ENCODE measurements at places on chromosomes 7 and 10.

GRCh38 chr10:118800920-118801319 lies 46.1 kb upstream of the CACUL1 start:
- DNase-seq = no peak

DNA sequence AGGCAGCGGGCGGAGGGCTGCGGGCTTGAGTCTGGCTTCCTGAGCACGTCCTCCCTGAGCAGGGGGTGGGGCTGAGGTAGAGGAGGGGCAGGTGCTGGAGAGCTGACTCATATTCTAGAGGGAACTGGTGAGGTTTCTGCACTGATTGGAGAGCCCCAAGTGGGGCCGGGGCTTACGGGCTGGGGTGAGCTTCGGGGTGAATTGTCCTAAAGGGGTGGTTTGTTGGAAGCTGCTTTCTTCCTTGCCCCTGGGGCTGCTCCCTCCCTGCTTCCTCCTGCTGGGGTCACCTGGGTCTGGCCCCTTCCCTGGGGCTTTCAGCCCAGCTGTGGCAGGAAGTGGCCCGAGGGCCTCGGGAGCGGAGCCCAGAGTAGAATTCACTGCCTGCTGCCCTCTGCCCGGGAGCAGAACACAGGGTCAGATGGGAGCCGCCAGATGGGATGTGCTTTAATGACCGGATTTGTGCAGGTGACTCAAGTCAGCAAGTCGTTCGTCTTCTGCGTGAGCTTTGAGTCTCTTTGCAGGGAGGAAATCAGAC lies 48.6 kb downstream of the FAM20C start:
- DNase-seq = no peak

- no peak for DNase-seq
These were observed 26.9 kb downstream of the BMPER start for GRCh38 chr7:33932221-33932620.

GRCh38 chr7:45998506-45998905 lies 77.4 kb upstream of the IGFBP3 start:
- DNase-seq = no peak

DNA sequence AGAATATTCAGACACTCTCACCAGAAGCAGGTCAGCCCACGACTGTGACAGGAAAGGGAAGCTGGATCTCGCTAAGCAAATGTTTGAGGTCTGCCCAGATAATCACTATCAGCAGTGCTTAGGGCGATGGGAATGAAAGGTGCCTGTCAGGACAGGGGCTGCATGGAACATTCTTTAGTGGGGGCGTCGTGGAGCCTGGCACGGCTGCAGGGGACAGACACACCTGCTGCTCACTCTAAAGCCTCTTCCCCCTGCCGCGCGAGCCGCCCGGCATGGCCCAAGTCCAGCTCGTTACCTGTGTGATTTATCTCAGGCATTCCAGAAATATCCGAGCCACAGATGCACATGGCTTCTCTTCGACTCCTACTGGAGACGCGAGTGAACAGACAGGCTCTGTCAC lies 235.5 kb downstream of the GLRX3 start:
- DNase-seq = no peak

DNA sequence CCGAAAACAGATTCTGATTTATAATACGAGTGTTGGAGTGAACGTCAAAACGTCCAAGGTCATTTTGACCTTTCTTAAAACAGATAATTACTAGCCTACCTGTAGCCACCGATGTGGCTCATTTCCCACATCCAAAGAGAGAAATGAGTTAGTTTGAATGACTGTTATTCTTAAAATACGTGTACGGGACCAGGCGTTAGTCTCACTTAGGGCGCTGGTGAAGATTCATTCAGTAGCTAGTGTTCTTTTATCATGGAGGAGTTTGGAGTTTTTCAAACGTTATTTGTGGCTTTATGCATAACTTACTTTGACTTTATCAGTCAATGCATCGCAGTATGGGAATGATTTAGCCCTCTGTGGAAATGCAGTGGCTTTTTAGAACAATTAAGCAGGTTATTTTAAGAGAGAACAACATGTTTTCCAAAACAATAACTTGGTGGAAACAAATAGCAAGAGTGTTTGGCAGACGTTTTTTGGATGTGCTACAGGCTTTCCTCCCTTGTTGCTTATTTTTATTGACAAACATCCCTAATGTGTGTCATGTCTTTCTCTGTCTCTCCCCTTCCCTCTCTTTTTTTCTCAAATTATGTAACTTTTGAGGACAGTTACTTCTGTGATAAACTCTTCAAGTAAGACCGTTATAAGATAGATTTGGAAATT lies 1.6 kb downstream of the BICC1 start:
- no peak for DNase-seq

GRCh38 chr7:131363719-131364118 lies 36.0 kb downstream of the MKLN1 start:
- no peak for DNase-seq

- DNase-seq = no peak
These were observed 78.7 kb downstream of the PTPRN2 start for GRCh38 chr7:158508802-158509385.

DNA sequence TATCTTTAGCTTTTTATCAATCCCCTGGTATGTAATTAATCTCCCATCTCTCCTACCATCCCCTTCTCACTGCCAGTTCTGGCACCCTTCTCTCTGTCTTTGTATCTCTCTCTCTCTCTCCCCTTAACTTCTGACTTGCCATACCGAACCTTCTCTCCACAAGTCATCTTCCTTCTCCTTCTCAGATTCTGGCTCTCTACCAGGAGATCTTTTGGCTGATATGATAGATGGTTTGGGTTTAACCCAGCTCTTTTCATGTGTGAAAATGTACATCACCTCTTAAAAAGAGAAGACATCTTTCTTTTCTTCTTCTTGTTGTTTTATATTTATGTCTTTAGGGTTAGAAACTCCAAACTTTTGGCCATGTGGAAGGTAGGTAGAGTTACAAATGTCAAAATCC lies 196.7 kb downstream of the HGF start:
- DNase-seq = no peak

DNA sequence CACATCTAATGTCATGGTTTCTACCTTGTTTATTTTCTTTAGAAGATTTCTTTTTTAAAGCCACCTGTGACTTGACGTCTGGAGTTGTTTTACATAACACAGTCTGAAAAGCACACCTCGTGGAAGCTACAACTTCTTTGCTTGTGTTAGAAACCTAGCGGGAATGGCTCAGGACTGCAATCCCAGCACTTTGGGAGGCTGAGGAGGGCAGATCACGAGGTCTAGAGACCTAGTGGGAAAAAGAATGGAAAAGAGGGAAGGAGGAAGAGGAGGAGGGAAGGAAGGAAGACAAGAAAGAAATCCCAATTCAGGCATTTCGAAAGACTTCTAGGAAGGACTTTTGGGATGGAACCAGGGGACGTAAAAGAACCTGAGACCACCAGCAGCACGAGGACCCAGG lies 146.3 kb upstream of the CELF2 start:
- no peak for DNase-seq

DNA sequence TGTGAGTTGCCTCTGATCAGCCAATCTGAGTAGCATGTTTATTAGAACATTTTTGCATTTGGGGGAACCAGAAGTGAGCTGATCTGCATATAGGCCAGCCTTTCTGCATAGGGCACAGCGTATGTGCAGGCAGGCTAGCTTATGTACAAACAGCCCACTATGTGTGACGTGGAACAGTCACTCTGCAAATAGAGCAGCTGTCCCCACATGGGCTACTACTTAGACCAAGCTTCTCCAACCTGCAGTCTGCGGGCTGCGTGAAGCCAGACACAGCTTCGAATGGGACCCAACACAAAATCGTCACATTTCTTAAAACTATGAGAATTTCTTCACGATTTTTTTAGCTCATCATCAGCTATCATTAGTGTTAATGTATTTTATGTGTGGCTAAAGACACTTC lies 134.1 kb upstream of the FAM20C start:
- DNase-seq = no peak

GRCh38 chr10:32295027-32295426 lies 51.9 kb downstream of the EPC1 start:
- no peak for DNase-seq

- DNase-seq = no peak
These were observed 29.7 kb downstream of the PALS2 start for GRCh38 chr7:24602860-24603456.

DNA sequence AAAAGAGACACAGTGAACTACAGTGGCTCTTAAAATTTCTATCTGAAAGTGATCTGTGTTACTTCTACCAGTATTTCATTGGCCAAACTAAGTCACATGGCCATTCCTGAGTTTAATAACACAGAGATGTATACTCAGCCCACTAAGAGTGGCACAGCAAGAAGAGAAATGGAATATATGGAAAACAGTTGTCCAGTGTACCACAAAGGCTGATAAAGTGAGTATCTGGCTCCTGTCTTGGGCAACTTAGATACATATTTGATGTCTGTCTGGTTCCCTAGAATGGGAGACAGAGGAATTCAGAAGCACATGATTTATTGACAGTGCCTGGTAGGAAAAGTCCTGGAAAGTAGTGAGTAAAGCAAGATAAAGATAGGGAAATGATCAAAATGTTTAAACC lies 10.1 kb upstream of the PON1 start:
- no peak for DNase-seq
